ENCODE measurements at places on chromosomes 5 and 9.

- DNase-seq, result no peak
Measured at GRCh38 chr5:120778491-120779484, 314.7 kb downstream of the PRR16 start.

GRCh38 chr5:57513785-57514184, 31.2 kb upstream of the ACTBL2 start:
- no peak for DNase-seq

- DNase-seq, result no peak
Measured at GRCh38 chr9:129990269-129991010, 52.5 kb downstream of the FNBP1 start.

- DNase-seq, result no peak
Measured at GRCh38 chr9:88821033-88821745, 170.1 kb upstream of the S1PR3 start.

DNA sequence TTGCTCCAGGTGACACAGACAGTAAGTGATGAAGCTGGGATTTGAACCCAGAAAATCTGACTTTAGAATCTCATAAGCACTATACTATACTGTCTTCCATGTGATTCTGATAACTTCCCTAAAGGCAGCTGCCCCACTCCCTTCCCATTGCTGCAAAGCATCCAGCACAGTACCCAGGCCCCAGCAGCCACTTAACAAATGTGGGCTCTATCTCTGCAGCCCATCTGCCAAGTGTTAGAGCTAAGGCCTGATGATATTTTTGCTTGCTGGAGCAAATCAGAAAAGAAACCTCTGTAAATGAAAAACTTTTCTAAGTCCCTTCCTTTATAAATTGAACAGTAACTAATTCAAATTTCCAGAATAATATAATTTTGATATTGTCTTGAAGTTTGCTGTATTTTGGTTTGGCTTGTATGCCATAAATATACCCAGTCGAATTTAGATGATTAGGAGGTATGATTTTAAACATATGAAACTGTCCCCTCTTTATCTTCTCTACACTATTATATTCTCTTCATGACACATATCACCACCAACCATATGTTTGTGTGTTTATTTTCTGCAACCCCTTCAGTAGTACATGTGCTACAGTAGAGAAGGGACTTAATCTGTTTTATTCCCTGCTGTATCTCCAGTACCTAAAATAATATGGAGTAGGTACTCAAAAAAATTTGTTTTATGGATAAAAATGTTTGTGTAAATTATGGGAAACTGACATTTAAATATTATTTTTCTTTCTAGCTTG, 63.8 kb downstream of the SMIM15 start:
- no peak for DNase-seq

DNA sequence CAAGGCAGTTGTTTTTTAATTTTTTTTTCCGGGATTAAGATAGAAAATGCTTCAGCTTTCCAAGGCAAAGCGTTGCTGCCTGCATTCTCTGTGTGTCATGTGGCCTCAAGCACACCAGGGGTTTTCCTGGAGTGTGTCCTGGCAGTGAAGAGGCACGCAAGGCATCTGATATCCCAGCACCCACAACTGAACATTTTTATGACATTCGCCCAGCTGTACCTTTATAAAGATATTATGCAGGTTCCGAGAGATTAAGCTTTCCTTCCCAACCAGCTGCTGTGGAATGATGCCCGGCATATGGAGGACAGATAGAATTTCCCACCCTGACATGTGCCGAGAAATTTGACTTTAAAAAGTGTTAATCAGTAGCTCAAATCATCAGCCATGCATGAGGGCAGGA, 205.6 kb downstream of the GADD45G start:
- no peak for DNase-seq

DNA sequence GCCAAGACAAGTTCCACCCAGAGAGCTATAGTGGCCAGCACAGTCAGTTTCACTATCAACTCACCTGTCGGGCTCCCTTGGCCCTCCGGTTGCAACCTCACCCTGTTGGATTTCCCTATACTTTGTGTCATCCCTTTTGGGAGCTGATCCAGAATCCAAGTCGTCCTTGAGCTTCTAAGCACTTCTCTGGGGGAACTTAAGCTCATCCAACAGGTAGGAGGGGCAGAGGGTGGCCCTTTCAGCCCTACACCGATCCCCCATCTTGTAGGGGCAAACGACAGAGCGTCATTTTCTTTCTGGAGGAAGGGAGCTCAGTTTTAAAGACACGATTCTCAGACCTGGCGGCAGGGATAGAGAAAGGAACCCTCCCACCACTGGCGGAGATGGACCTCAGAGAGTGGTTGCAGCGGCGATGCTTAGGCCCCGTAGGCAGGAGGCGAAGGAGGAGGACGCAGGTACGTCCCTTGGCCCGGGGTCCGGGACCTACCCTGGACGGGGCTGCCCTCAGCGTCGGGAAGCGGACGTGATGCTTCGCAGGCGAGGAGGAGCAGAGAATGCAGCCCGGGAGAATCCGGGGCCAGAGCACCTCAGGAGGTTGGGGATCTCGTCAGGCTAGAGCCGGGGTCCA, 519 bp downstream of the ZER1 start:
- no peak for DNase-seq

GRCh38 chr5:150642567-150642927, 2.1 kb downstream of the SYNPO start:
- DNase-seq, result no peak

DNA sequence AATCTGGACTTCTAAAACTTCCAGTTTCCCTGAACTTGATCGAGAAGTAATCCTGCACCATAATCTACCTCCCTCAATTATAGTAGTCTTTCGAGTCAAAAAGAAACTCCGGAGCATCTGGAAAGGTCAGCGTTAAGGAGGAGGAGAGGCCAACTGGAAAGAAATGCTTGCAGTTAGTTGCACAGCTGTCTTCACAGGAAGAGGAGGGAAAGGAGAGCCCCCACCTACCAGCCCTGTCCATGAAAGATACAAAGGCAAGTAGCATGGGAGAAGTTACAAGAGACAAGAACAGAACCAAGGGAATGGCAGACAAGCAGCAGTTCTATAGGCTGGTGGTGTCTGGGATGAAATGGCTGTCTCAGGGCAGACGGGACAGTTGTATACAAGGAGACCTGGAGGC, 170.6 kb downstream of the RAB3C start:
- no peak for DNase-seq

- no peak for DNase-seq
Measured at GRCh38 chr9:100204796-100205195, 105.8 kb downstream of the INVS start.

- no peak for DNase-seq
Measured at GRCh38 chr9:125911861-125912644, 164.9 kb downstream of the PBX3 start.

DNA sequence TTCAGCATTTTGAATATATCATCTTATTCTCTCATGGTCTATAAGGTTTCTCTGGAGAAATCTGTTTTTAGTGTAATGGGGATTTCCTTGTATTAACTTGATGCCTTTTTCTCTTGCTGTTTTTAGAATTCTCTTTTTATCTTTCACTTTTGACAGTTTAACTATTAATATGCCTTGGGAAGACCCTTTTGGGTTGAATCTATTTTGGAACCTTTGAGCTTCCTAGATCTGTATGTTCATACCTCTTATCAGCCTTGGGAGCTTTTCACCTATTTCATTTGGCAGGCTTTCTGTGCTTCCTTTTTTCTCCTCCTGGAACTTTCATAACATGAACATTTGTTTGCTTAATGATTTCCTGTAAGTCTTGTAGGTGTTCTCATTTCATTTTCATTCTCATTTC, 22.2 kb downstream of the RCL1 start:
- DNase-seq, result no peak

- no peak for DNase-seq
Measured at GRCh38 chr9:72119853-72120252, 29.4 kb upstream of the GDA start.

- no peak for DNase-seq
Measured at GRCh38 chr5:132481596-132482211, 8.9 kb downstream of the IRF1 start.

- no peak for DNase-seq
Measured at GRCh38 chr5:39648085-39648847, 223.5 kb upstream of the DAB2 start.

DNA sequence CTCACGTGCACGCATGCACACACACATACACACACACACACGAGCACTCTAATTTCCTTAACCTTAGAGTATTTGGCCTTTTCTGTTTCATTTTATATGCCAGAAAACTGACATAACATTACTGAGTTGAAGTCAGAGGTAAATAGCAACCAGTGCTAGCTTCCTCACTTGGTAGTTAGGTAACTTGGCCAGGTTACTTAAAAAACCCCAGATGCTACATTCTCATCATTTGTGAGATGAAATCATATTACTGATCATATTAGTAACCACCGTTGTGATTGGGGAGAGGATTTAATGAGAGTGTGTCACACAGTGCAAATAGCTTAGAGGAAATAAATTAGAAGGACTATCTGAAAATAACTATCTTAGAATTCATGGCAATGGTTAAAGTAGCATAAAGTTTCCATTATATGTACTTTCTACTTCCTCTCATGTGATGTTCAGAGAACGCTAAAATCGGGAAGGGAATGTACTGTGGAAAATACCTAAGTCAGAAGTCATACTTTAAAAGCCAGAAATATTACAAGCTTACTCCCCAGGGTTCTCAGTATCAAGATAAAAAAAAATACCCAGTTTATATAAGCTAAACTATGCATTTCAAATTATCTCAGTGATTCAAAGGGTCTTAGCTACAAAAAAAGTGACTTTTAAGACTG, 120.5 kb downstream of the TUSC1 start:
- DNase-seq, result no peak

DNA sequence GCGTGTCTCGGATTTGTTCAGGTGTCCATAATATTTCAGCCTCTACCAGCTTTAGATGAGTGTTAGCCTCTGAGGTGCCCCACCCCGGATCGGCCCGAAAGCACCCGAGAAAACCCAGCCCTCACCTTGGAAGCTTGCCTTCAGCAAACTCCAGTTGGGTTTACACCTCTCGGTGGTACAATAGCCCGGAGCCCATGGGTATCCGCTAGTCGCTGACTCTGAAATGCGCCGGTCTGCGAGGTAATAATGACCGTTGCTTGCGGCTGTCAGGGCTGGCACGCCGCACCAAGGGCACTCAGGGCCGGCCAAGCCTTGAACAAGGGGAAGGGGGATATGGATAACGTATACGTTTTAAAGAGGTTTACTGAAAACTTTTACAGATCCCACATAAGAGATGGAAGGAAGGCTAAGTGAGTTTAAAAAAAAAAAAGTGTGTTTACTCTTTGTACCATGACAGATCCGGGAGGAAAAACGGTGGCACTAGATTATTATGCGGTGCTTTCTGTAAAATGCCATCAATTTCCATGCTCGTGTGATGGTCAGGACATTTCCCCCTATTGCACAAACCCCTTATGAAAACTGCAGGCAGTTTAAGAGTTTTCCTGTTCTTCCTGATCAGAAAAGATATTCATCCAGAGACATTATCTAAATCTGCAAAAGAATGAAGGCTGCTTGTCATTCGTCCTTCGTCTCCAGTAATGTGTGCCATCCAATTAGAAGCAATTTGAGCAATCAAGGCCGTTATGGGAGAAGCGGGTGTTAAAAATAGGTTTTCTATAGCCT, 124.2 kb downstream of the TMEM161B start:
- no peak for DNase-seq

All from activated naive CD4-positive, alpha-beta T cell (primary cell).